ENCODE measurements at places on chromosomes 4 and X.

DNA sequence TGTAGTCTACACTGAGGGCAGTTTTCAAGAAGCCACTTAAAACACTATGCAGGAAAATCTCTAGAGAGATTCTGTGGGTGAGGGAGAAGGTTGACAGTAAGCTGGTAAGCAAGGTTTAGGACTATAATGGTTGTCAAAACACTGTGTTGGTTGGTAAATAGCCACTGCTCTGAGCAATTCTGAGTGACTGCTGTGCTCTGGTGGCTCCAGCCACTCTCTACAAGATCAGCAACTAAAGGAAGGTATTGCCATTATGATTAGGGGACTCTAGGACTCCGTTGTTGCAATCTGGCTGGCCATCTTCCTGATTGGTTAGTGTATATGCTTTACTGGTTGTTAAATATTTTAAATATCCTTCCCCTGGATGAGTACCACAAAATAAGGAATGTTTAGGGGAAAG is 5.5 kb upstream of the FAM47E start:
- no peak for DNase-seq

DNA sequence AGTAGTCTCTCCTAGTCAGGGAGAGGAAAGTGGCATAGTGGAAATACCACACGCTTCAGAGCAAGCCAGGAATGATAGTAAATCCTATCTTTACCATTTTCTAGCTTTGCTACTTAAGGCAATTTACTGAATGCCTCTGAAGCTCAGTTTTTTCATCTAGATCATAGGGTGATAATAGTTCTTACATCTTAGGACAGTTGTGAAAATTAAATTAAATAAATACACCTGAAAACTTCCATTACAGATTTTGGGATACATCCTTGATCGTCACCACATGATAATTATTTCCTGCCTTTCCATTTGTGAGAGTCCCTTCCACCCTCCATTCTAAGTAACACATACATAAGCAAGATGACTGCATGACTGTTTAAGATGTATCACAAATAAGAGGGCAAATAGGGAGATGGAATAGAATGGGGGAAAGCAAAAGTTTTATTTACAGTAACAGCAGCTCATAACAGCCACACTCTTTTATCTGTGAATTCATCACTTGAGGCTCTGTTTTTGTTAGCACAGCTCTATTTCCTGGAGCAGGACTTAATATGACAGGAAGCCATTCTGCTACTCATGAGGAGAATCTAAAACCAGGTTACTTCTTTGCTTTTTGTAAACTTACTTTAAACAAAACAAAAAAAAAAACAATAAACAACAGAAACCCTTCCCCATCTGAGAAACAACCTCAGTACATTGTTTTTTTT is 13.4 kb downstream of the P2RY10 start:
- no peak for DNase-seq

- DNase-seq: peak; percentile 62
Measured at GRCh38 chr4:48668254-48669017, 111.6 kb downstream of the FRYL start.

DNA sequence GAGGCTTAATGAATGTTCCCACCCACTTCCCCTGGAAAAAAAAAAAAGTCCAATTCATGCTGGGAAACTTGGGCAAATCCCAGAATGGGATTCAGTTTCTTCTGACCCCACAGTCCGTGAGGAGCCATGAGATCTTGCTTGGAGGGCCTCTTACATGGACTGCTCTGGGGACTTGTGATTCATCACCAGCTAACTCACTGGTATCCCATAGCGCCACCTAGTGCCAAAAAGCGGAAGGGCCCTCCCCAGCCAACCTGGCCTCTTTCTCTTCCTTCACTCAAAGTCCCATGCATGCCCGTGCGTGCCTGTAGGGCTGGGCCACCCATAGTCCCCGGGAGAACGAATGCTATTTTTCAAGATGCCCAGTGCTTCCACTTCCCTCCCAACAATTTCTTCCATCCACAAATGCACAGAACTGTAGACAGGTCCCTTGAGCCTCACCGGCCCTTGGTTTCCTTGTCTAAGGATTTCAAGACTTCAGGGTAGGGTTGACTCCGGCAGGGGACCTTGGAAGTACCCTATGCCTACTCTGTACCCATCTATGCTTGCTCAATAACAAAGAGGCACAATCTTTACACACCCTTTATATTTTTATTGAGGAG is 5.1 kb downstream of the RTL5 start:
- peak; percentile 55 for DNase-seq

DNA sequence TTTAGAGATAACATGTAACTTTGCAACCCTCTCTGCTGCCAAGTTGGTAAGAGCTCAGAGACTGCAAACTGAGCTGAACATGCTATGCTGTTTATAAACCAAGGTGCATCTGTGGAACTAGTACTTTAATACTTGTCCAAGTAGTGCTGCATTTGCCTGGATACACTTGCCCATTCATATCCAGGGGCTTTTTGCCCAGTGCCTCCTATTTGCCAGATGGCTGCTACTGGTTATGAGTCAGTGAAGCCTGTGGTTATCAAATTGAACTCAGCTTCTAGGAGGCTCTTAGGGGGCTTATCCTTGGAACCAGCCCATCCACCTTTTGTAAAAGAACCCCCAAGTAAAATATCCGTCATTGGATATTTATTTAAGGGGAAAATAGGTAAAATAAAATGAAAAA is 79.6 kb downstream of the AFF2 start:
- no peak for DNase-seq

- DNase-seq: no peak
Measured at GRCh38 chr4:16048619-16049419, 35.0 kb downstream of the PROM1 start.

- no peak for DNase-seq
Measured at GRCh38 chr4:94843216-94843615, 85.5 kb downstream of the BMPR1B start.

GRCh38 chrX:111123125-111123524 is 27.1 kb downstream of the PAK3 start:
- DNase-seq: no peak

- DNase-seq: no peak
Measured at GRCh38 chr4:2432004-2432403, 13.2 kb downstream of the CFAP99 start.

GRCh38 chrX:16603822-16604221 is 46.1 kb upstream of the S100G start:
- peak; percentile 24 for DNase-seq

GRCh38 chrX:150731795-150732194 is 38.6 kb downstream of the MTMR1 start:
- no peak for DNase-seq

- DNase-seq: no peak
Measured at GRCh38 chrX:153669901-153670731, 3.5 kb downstream of the PNCK start.

DNA sequence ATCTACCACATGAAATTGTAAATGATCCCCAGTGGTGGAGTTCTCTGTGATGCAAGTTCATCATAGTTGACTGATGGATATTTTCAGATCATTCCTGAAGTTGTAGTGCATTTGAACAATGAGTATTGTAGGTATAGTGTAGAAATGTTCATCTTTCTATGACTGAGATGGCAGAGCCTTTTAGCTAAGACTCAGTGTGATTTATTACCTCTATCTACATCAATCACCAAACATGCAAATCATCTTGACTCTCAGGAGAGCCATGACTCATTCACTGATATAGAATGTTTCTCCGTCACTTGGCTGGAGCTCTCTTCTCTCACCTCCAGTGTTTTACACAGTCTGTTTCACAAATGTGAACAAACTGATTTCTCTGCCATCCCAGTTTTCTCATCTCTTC is 392.6 kb downstream of the IL1RAPL1 start:
- DNase-seq: no peak

GRCh38 chr4:93649828-93650227 is 178.7 kb upstream of the ATOH1 start:
- DNase-seq: no peak

- peak; percentile 3 for DNase-seq
Measured at GRCh38 chrX:15087747-15088146, 182.1 kb downstream of the ASB9 start.

GRCh38 chr4:40916880-40917279 is 167.1 kb downstream of the NSUN7 start:
- DNase-seq: peak; percentile 16

DNA sequence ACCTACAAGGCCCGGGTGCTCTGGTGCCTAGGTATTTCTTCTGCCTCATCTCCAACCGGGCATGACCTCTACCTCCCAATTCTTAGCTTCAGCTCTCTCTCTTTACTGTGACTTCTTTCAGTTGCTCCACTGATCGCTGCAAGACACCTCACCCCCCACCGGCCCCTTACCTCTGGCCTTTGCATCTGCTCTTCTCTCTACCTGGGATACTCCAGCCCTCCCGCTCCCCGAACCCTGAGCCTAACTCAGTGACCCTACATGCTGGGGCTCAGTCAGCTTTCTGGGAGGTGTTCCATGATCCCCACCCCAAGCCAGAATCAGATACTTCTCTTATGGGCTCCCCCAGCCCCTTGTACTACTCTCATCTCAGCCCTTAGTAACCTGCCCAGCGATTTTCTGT is 99.6 kb downstream of the EFNB1 start:
- no peak for DNase-seq

- DNase-seq: peak; percentile 66
Measured at GRCh38 chr4:98657531-98658286, 702 bp downstream of the TSPAN5 start.

DNA sequence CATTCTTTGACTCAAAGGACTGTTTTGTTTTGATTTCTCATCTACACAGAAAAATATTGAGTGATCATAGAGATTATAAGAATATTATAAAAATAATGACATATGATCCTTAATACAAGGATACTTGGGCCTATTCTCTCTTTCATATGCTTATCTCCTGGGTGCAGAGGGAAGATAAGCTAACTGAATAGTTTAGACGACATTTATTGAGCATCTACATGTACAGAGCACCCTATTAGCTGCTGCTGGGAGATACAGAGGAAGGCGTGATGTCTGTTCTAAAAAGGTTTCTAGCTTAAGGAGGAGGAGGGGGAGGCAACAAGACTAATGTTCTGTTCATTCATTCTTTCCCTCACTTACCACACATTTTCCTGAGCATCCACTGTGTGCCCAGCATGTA is 106.8 kb downstream of the HDAC8 start:
- DNase-seq: no peak

- no peak for DNase-seq
Measured at GRCh38 chrX:19728915-19729314, 158.5 kb downstream of the SH3KBP1 start.

DNA sequence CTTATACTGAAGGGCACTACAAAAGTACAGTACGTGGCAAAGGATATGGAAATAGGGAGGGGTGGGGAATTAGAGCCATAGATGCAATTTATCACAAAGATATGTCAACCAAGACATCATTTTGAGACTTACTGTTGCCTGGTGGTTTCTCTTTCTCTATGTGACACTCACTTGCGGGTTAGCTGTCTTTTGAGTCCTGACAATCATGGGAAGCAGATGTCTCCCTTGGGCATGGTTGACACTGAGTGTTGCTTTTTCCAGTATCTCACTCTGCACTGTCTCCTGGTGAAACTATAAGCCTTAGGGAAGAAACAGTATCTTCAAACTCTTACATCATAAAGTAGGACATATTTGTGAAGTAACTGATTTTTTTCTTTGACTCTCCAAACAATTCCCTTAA is 383.5 kb upstream of the LCORL start:
- no peak for DNase-seq

DNA sequence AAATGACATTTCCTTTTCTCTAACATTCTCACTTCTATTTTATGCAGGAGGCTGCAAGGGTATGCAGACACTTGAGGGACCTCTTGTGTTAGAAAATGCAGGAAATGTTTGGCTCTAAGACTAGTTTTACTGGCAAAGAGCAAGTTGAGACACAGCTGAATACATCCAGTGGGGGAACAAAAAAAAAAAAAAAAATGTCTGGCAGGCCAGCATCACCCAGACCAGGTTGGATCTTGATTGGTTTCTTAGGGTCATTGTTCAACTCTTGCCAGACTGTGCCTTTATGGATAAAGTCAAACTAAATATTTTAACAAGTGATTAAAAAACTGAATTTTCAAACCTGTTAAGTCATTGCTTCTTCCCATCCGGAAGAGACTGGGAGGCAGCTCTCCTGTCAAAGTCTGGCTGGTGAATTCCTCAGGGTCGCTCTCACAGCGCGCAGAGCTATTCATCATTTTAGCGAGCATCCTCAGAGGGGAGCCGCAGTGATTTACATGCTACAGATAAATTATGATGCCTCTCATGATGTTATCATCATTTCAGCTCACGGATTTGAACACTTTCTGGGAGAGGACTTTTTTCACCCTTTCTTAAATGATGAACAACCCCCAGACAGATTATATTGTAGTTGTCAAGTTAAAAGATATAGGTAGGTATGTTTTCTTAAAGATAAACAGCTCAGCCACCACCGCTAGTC is 23.6 kb upstream of the PACRGL start:
- DNase-seq: no peak

DNA sequence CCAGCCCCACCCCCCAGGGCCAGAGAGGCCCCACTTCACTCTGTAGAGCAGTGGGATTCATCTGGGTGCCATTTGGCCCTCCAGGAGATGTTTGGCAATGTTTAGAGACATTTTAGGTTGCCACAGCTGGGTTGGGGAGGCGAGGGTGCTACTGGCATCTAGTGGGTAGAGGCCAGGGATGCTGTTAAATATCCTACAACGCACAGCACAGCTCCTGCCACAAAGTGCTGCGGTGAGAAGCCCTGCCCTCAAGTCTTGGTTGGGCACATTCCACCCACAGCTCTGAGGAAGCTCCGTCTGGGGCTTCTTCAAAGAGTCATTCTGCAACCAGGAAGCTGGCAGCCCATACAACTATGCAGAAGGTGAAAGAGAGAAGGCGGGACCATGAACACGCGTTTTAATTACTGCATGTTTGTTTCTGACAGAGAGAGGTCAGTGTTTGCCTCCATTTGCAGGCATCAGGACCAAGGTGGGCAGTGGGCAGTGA is 48.1 kb upstream of the FAM9C start:
- DNase-seq: no peak

- no peak for DNase-seq
Measured at GRCh38 chr4:3267576-3268394, 18.8 kb downstream of the MSANTD1 start.

DNA sequence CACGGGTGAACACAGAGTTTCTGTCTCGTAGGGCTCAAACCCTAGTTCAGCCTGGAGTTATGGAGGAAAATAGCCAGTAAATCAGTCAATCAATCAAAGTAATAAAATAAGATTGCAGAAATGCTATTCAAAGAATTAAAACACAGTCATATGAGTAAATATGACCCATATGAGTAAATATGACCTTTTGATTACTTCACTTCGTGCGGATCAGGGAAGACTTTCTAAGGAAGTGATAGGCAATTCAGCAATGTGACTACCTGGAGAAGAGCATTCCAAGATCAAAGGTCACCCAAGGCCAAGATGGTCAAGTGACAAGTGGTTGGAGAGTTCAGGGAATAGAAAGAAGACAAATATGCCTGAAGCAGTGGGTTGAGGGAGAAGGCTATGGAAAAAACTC is 722.6 kb downstream of the ADGRL3 start:
- no peak for DNase-seq

DNA sequence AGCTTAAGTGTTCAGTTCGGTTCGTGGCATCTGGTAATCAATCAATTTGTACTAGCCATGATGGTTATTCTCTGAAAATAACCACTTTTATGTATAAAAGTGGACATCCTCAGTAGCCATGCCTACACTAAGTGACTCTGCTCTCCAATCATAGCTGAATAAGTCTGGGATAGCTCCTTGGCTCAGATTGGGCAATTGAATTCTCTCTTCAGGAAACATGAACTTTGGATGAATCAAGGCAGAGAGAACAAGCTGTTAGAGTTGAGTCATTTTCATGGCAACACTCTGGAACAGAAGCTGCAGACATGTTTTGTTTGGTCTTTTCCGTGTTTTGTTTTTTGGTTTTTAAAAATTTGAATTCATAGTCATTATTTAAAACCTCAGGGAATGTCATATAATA is 66.8 kb upstream of the TMEM164 start:
- no peak for DNase-seq
